Adipocyte (in vitro differentiated cells): ENCODE measurements at places on chromosomes 12 and 14.

DNA sequence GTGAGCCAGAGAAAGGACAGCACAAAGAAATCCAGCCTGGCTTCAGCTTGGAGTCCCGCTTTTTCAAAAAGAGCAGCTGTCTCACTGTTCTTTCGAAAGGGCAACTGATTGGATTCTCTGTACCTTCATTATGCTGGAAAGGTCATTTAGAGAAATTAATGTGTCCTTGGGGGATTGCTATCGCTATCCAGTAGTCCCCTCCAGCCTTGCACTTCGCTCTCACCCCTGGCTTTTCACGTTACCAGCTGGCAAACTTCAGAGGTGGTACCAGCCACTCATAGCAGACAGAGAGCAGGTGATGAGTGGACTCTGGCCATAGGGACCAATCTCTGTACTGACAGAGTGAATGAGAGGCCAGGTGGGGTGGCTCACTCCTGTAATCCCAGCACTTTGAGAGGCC is 11.8 kb upstream of the NUAK1 start:
- no peak for DNase-seq

GRCh38 chr14:91372671-91373495 is 44.7 kb downstream of the CCDC88C start:
- no peak for DNase-seq

DNA sequence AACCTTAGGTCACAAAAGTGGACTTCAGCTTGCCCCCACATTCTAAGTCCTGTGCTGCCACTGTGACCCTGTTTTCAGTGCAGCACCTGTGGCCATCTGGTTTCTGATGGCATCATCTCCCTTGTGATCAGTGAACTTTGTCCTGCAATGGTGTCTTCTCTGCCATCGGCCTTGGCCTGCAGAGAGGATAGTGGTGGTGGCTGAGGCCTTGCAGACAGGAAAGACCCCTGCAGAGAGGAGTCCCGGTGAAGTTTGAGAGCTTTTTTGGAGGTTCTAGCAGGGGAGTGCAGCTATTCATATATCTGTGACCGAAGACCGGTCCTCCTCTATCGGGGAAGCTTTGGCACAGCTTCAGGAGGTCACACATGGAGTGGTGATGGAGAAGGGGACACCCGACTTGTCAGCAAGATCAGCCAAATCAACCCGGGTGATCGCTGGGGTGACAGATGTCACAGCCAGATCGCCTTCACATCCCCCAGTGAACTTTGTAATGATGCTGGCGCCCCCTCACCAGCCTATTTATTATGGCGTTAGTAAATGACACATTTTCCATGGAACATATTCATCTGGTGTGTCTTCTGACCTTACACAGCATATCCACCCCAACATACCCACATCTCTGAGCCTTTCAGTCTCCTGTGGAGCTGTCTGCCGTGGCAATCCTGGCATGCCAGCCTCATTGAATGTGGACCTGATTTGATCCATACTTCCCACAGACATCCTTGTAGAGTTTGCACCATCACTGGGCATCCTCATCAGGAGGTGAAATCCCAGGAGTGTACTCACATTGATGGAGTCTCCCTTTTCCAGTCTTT is 136.1 kb downstream of the PAPOLA start:
- no peak for DNase-seq

- DNase-seq: no peak
These were observed 1.3 kb upstream of the RPGRIP1 start for GRCh38 chr14:21278632-21279031.

DNA sequence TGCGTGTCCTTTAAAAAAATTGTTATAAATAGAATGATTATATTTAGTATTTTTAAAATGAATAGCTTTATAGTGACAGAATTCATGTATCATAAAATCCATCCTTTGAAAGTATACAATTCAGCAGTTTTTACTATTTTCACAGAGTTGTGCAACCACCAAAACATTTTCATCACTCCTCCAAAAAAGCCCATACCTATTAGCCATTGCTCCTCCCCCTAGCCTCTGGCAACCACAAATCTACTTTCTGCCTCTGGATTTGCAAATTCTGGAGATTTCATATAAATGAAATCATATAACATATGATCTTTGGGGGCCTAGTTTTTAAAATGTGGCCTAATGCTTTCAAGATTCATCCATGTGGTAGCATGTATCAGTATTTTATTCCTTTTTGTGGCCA is 117.9 kb upstream of the MED13L start:
- peak; percentile 68 for DNase-seq

GRCh38 chr14:54502602-54503001 is 7.1 kb upstream of the CGRRF1 start:
- DNase-seq: peak; percentile 18

GRCh38 chr12:3155702-3156370 is 78.7 kb downstream of the TSPAN9 start:
- no peak for DNase-seq

GRCh38 chr12:113082486-113083148 is 26.1 kb downstream of the DTX1 start:
- DNase-seq: no peak

- DNase-seq: no peak
These were observed 903.4 kb downstream of the LRFN5 start for GRCh38 chr14:42510071-42510470.

- no peak for DNase-seq
These were observed 4.4 kb upstream of the CFL2 start for GRCh38 chr14:34718750-34719304.

DNA sequence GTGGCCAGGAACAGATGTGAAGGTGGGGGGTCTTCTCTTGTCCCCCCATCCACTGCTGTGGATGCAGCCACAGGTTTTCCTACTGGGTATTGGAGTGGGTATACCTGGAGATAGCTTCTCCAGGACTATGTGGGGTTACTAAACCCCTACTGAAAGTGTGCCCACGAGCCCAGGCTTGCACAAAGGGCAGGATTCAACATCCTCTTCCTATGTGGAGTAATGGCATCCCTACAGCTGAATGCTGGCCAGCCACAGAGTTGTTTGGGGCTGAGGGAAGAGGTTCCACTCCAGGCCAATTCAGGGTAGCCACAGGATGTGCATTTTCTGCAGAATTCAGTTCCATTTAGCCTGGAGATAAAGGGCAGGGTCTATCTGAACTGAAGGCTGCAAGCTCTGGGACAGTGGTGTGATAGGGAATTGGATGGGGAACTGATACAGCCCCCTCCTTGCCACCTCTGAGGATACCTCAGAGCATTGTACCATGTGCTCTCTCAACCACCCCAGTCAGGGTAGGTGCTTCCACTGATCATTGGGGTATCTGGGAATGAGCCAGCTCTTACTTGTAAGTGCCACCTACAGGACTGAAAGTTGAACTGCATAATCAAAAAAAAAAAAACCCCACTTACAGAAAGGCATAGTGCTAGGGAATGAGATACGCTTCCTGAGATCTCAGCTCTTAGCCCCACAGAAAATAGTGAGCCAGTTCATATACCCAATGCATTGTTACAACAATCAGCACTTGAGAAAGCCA is 187.1 kb downstream of the KITLG start:
- peak; percentile 33 for DNase-seq

DNA sequence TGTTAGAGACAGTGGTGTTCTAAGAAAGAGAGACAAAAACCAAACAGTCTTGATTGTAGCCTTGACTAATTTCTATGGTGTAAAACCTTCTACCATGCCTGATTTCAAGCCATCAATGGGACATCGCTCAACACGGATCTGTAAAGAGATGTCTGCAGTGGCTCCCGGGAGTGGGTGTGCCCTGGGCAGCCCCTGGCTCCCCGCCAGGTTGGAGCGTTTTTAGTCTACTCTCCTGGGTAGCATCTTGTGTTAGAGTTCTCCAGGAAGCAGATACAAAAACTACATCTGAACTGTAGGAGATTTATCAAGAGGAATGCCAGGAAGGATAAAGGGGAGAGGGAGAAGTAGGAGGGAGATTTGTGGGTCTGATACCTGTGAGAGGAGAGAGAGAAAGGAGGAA is 1212.9 kb downstream of the BCL11B start:
- DNase-seq: no peak

DNA sequence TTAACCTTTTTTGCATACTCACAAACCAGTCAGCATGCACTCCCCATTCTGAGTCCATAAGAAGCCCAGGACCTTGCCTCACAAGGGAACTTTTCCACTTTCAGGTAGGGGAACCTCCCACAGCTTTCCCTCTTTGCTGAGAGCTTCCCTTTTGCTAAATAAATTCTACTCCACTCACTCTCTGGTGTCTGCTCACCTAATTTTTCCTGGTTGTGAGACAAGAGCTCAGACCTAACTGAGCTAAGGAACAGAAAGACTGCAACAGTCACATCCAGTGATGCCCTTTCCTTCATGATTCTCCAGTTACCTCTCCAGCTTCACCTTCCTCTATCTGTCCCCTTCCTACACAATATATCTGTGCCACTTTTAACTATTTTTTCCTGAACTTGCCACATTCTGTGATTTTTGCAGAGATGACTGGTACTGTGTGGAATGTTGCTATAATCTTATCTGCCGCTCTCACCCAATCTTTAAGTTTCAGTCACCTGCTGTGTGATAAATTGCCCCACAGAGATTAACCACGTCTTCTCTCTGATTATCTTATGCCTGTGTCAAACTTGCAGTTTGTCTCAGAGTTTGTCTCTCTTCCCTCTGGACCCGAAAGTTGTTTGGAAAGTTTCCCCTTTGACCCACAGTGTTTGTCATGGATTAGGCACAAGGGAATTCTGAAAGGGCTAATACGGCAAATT is 737.1 kb upstream of the FLRT2 start:
- no peak for DNase-seq

- DNase-seq: no peak
These were observed 48.4 kb downstream of the FNTB start for GRCh38 chr14:65035049-65035448.

DNA sequence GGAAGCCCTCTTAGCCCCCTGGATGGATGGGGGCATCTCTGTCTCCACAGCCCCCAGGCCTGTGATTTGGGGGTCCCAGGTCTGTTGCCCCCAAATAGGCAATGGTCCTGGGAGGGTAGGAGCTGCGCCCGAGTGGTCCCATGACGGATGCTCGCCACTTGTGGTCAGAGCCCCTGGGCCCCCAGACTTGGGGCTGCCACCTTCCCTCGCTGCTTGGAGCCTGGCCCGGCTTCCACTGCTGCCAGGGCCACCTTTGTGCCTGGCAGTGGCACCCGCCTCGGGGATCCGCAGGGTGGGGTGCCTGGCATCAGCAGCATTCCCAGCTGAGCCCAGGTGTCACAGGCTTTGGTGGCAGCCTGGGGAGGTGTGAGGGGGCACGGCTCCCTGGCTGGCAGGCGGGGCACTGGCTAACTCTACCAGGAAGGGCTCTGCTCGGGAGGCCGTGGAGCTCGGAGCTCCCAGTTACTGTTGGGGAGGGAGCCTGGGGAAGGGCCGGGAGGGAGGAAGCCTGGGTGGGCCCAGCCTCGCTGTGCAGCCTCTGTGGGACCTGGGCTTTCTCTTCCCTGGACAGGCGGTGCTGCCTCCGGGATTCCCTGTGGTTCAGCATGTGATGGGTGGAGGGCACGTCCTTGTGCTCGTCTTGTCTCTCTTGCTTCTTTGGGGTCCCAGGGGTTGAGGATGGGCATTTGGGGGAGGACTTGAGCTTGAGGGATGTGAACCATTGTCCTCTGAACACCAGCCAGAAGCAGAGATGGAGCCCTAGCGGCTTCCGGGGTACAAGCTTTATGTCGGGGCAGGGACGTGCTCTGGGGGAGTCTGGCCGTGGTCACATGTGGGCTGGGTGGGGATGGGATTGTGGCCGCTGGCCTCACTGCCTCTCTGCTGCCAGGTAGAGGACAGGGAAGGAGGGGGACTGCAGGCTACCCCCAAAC is 5.4 kb downstream of the KIF26A start:
- no peak for DNase-seq

DNA sequence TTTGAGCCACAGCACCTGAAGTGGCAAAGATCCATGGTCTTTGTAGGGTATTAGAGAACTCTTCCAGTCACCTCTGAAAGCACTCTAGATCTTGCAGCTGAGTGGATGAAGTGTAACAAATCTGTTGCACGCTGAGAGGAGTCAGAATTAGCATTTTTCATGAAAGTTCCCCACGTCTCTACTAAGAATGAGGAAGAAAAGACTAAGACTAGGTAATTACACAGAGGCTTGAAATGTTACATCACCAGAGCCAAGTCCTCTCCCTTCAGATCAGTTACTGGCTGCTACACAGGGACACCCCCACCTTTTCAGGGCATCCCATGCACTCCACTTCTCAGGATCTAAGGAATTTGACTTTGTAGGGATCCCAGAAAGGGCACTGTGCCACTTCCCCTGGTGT is 98.6 kb upstream of the FKBP4 start:
- DNase-seq: no peak

DNA sequence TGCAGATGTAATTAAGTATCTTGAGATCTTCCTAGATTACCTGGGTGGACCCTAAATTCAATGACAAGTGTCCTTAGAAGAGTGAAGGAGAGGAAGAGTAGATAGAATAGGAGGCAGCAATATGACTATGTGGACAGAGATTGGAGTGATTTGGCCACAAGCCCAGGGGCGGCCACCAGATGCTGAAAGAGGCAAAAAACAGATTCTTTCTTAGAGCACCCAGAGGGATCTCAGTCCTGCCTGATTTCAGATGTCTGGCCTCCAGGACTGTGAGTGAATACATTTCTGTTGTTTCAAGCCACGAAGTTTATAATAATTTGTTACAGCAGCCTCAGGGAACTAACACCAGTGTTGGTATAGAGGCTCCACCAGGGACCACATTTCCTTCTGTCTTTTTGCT is 67.3 kb downstream of the DACT1 start:
- peak; percentile 23 for DNase-seq

DNA sequence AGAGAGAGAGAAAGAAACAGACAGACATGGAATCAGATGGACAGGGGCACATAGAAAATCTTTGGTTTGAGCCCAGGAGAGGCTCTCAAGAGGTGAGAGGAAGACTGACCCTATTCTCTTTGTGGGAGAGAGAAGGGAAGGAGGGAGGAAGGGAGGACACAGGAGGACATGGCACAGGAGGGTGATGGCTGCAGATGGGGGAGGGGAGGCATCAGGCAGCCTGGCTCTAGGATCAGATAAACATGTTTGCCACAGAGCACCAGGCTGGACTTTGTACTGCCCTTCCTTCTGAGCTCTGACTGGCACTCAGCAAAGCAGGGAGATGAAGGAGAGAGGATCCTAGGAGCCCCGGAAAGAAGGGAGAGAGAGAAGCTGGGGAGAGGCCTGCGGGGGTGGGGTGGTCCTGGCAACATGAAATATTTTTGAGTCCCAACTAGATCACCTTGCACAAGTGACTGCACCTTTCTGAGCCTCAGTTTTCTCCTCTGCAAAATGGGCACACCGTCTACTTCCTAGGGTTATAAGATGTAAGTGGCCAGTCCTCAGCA is 6.1 kb downstream of the HNF1A start:
- DNase-seq: no peak

- DNase-seq: no peak
These were observed 213.0 kb downstream of the ADGRD1 start for GRCh38 chr12:131166717-131167116.
